IPS DF 6.9 (cell line): ENCODE measurements at places on chromosomes 3 and 15.

- no peak for DNase-seq
- no peak overlapping the region for H3K27ac ChIP-seq
- H3K36me3 ChIP-seq: no peaks in the 10 kb centered on the region
- H3K4me3 ChIP-seq: no peak overlapping the region
Observed at GRCh38 chr3:85075663-85076062, 116.9 kb downstream of the CADM2 start.

DNA sequence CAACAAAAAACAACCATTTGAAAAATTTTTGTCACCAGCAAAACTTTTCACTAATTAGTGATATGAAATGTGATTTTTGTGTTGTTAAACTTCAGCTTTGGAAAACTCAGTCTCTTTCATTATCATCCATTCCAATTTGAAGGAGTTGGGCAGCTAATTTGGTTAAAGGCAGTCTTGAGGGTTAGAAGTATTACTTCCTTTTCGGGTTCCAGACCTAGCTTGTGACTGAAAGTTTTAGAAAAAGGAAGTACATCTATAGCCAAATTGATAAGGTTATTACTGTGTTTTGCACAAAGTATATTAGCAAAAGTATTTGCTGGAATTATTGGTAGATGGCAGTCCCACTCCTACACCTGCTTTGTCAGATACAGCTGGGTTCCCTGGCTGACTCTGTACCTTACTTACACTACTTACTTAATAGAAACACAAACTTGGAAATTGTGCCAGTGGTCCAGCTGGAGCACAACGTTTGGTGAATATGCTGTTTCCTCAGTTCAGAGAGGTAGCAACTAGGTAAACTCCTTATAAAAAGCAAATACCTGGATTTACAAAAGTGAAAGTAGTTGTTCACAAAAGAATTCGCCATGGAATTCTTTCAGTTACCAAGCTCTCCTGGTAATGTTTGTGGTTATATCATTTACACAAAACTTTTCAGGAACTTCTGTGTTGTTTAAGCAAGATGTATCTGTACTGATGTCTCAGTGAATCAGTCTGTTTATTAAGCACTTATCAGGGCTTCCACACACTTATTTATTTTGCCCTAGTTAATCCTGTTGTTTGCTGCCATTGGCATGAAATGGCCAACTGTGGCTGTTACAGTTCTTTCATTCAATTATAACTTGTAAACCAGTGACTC is 31.6 kb downstream of the TIPARP start:
- no peaks in the 10 kb centered on the region for H3K27me3 ChIP-seq
- H3K4me3 ChIP-seq: no peak overlapping the region
- H3K4me1 ChIP-seq: no peaks in the 10 kb centered on the region
- DNase-seq: no peak

DNA sequence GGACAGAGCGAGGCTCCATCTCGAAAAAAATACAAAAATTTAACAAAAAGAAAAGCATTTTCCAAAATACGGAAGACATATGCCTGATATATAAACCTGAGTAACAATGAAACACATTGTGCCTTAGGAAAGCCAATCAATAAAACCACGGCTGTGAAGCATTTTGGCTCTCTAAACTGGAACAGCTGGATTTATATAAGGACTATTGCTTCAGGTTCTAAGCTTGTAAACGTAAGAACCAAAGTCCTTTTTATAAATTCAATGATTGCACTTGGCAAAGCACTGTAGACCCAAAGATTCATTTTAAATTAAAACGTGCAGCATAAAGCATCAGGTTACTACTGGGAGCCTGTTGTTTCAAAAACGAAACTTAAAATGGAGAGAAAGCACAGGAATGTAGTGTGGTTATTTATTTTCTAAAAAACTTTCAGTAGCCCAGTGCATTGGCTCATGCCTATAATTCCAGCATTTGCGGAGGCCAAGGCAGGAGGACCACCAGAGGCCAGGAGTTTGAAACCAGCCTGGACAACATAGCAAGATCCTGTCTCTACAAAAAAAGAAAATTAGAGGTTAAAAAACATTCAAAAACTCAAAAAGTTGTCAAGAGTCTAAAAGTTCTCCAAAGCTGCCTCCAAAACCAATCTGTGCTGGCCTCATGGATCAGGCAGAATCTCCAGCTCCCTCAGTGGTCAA is 61.5 kb downstream of the USF3 start:
- H3K27me3 ChIP-seq: no peaks in the 10 kb centered on the region
- H3K4me3 ChIP-seq: no peak overlapping the region
- H3K27ac ChIP-seq: no peak overlapping the region
- no peaks in the 10 kb centered on the region for H3K36me3 ChIP-seq
- no peak for DNase-seq
- H3K4me1 ChIP-seq: no peaks in the 10 kb centered on the region

DNA sequence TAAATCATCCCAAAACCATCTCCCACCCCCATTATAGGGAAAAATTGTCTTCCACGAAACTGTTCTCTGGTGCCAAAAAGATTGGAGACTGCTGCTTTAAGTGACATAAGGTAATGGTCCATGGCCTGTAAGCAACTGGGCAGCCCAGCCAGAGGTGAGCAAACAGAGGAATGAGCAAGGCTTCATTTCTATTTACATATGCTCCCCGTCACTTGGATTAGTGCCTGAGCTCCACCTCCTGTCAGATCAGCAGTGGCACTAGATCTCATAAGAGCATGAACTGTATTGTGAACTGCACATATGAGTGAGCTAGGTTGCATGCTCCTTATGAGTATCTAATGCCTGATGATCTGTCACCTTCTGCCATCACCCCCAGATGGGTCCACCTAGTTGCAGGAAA is 1159.8 kb upstream of the ALCAM start:
- H3K36me3 ChIP-seq: no peaks in the 10 kb centered on the region
- no peaks in the 10 kb centered on the region for H3K4me1 ChIP-seq
- DNase-seq: no peak

GRCh38 chr15:84928843-84929168 is 44.3 kb downstream of the SLC28A1 start:
- H3K4me1 ChIP-seq: no peaks in the 10 kb centered on the region
- DNase-seq: no peak
- H3K36me3 ChIP-seq: no peaks in the 10 kb centered on the region
- no peaks in the 10 kb centered on the region for H3K27me3 ChIP-seq
- no peak overlapping the region for H3K4me3 ChIP-seq

DNA sequence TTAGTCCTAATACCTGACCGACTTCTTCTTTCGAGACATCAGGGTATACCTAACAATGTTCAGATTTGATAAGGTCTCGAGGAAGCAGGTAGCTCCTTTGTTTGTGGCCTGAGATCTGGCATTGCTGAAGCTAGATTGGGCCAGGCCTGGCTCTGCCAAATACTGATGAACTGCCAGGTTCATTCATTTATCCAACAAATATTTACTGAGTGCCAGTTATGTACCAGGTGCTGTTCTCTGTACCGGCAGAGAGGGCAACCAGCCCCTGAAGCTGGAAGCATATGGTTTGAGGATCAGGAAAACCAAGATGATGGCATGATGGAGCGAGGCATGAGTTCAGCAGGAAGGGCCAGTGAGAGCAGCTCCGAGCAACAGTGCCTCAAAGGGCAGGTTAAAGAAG is 196.2 kb upstream of the NSMCE3 start:
- H3K36me3 ChIP-seq: no peaks in the 10 kb centered on the region
- H3K27me3 ChIP-seq: no peaks in the 10 kb centered on the region
- H3K4me1 ChIP-seq: 0 out of 2 replicates have a peak, but pooled peaks cover 2% of the 10 kb centered on the region

GRCh38 chr3:44409640-44410410 is 67.6 kb downstream of the ZNF445 start:
- no peaks in the 10 kb centered on the region for H3K36me3 ChIP-seq
- DNase-seq: no peak
- H3K4me3 ChIP-seq: no peak overlapping the region
- no peaks in the 10 kb centered on the region; the same call in 1 of the 2 replicates for H3K4me1 ChIP-seq
- no peaks in the 10 kb centered on the region for H3K27me3 ChIP-seq

DNA sequence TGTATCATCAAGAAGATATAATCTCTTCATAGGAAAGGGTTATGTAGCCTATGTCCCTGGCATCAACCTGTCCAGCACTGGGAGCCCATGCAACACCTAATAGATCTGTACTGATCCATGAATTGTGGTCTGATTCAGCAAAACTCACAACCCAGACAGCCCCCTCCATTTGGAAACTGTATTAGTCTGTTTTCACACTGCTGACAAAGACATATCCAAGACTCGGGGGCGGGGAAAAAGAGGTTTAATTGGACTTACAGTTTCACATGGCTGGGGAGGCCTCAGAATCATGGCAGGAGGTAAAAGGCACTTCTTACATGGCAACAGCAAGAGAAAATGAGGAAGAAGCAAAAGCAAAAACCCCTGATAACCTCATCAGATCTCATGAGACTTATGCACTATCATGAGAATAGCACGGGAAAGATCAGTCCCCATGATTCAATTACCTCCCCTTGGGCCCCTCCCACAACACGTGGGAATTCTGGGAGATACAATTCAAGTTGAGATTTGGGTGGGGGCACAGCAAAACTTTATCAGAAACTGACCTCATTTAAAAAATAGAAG is 83.3 kb downstream of the TRIM42 start:
- H3K4me1 ChIP-seq: no peaks in the 10 kb centered on the region
- H3K27me3 ChIP-seq: no peaks in the 10 kb centered on the region
- H3K36me3 ChIP-seq: no peaks in the 10 kb centered on the region
- H3K27ac ChIP-seq: no peak overlapping the region
- no peak for DNase-seq
- H3K4me3 ChIP-seq: no peak overlapping the region

- H3K36me3 ChIP-seq: peaks cover 12% of the 10 kb centered on the region
- DNase-seq: no peak
- no peak overlapping the region for H3K4me3 ChIP-seq
- H3K4me1 ChIP-seq: peaks cover 2% of the 10 kb centered on the region; the same call in 1 of the 2 replicates
Observed at GRCh38 chr15:78909160-78909695, 35.6 kb downstream of the CTSH start.
